ENCODE measurements at places on chromosomes 6 and 20.

DNA sequence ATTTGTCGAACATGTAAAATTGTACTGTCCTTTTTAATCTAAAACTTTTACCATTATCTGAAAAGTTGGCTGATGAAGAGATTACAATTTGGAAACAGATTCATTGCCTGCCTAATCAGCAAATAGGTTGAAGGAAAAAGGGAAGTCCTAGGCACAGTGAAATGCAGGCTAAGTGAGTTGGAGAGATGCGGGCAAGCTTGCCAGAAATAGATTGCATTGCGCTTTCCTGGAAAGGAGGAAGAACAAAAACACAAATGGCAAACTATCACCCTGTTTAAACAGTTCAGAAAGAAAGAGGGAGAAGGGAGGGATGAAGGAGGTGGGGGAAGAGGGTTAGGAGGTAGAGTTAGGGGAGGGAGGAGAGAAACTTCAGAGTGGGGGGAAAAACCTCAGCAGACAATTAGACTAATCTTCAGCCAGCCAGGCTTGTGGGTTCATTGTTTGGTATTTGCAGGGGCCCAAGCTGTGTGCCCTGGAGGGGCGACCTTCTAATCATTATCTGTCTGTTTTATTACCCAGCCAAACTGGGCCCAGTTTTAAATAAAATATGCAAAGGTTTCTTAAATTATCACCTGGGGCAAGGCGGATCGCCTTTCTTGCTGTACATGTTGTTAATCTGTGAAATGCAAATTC is 465.2 kb downstream of the TFAP2B start:
- DNase-seq, result no peak

- no peak for DNase-seq
Measured at GRCh38 chr6:44503471-44503870, 116.0 kb downstream of the CDC5L start.

GRCh38 chr6:31202259-31203166 is 32.0 kb upstream of the POU5F1 start:
- DNase-seq, result no peak

- DNase-seq, result peak; percentile 38
Measured at GRCh38 chr6:68967549-68968300, 332.6 kb downstream of the ADGRB3 start.

GRCh38 chr6:132512638-132513632 is at the start of gene STX7:
Gene STX7, minus strand, starts transcription at chr6:132513116. Its CDS starts 9,586 bp downstream, at chr6:132503530.
- peak; percentile 95 for DNase-seq

- DNase-seq, result no peak
Measured at GRCh38 chr6:4778086-4778485, 1.9 kb downstream of the CDYL start.

DNA sequence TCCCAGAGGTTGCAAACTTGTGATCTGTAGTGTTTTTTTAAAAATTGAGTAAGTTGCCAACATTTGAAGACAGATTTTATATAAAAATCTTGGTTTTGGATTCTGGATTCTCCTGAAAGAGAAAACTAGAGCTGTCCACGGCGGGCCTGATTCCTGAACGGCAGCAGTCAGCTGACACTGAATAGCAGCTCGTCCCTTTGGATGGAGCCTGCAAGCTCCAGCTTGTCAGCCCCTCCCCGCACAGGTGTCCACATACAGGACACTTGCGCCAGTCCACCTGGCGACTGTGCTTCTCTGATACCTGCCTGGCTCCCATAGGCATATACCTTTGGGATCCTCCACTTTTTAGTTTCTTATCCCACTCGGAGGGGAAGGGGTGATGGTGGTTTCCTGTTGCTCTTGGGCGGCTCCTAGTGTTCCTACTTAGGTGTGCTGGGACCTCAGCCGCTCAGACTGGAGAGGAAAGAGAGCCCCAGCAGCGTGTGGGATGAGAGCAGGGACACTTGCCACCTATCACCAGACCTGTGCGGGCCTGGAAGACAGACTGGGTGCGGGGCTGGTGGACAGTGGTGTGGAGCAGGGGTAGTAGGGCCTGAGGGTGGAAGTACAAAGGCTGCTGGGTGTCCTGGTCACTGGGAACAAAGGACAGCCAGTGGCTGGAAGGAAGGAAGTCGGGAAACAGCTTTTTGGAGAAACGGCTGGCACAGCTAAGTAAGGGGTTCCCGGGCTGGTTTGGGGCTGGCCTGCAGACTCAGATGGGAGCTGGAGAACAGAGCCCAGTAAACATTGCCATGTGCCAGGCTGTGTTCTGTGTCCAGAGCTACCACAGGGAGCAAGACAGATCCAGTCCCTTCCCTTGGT is 18.3 kb downstream of the GHRH start:
- DNase-seq, result no peak

DNA sequence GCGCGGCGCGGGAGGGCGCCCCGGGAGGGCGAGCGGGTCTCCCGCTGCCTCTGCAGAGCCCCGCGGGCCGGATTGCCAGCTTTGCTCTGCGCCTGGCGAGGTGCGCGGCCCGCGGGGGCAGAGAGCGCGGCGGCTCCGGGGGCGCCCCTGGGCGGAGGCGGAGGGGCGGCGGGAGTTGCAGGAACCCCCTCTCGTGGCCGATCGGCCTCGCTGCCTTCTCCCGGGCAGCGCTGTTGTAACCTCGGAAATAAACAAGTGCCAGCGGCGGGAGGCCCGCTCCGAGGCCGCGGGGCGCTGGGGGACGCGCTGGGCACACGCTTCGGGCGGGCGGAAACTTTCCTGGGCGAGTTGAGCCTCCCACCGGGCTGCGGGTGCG is 1.2 kb downstream of the CDH4 start:
- DNase-seq, result no peak

- no peak for DNase-seq
Measured at GRCh38 chr20:36098364-36098763, 56.2 kb upstream of the EPB41L1 start.

- DNase-seq, result no peak
Measured at GRCh38 chr6:127938701-127939100, 37.8 kb upstream of the THEMIS start.

DNA sequence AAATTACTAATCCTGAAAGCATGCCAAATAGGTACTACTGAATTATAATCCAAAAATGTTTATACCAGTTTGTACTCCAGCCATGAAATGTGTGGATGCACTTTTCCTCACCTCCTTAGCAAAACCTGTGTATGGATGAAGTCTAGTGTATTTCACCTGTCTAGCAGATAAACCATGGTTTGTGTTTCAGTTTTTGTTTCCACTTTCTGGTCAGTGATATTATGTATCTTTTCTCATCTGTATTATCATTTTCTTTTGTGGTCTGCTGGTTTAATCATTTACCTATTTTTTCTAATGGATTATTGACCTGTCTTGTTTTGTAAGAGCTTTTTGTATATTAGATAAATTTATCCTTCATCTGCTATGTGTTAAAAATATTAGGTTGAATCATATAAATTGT is 41.0 kb upstream of the TMEM217 start:
- DNase-seq, result no peak

DNA sequence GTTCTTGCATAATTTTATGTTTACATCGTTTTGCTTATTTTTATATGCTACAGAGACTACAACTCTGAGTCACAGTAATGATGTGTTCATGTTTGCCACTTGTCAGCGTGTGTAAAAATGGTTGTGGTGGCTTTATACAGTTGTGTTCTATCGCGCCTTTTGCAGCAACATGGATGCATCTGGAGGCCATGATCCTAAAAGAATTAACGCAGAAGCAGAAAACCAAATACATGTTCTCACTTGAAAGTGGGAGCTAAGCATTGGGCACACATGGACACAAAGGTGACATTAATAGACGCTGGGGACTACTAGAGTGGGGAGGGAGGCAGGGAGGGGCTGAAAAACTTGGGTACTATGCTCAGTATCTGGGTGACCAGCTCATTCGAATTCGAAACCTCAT is 996 bp upstream of the SEC23B start:
- no peak for DNase-seq

DNA sequence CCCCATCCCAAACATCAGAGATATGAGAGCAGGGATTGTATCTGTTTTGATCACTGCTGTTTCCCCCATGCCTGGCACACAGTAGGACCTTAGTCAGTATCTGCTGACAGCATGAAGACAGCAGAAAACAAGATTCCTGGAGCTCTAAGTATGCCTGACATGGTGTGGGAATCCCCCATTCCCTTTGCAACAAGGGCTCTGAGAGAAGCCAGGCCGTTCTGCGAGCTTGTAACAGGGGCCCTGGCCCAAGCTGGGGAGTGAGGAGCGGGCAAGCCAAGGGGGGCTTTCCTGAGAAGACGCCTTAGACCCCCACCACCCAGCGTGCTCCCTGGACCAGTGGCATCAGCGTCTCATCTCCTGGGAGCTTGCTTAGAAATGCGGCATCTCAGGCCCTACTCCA is 25.2 kb downstream of the PREX1 start:
- DNase-seq, result no peak

- no peak for DNase-seq
Measured at GRCh38 chr6:36907781-36908180, 22.0 kb downstream of the C6orf89 start.

DNA sequence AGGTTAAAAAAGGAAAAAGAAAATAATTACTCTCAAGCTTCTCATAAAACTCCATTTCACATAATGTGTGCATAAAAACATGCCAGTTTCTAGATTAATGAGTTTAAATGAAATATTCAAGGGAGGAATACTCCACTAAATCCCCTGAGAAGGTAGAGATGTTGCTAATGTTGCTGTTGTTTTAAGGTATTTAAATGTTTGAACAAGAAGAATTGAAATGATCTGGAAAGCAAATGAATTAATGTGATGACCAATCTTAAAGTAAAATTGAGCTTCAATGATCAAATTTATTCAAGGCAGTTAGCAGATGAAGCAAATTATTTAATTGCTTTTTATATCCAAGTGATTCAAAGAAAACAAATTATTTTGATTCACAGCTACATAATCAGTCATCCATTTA is 804.4 kb downstream of the EYS start:
- no peak for DNase-seq

- peak; percentile 71 for DNase-seq
Measured at GRCh38 chr6:26457806-26458688, at the start of gene BTN2A1. Gene BTN2A1, plus strand, starts transcription at chr6:26457955. Its CDS starts 682 bp downstream, at chr6:26458637.

DNA sequence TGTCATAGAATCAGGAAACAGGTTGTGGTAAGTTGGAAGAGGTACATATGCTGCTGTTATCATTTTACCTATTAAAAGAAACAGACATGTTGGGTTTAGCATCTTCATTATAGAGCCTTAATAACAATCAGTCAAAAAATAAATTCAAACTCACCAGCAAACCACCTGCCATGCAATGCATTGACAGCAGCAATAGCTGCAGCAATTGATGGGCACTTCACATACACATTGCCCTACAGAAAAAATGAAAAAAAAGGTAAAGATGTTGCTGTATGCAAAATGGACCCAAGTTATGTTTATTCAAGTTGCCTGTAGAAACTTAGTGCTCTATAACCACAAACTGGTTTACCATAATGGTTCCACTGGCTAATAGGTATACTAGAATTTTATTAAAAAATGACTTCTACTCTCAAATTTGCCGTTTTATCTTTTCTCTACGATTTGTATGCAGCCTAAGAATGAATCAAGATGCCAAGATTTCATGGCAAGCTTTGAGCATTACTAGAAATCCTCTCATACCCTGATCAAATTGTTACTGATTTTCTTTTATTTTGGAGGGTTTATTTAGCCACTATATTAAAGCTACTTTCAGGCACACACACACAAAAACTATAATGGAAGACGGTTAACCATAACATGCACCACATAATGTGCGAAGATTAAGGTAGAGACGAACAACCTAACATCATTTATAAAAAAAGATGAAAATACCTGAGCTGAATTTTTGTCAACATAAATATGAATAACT is 5.5 kb downstream of the ROMO1 start:
- no peak for DNase-seq

GRCh38 chr20:9632991-9633390 is 118.6 kb downstream of the LAMP5 start:
- DNase-seq, result no peak

DNA sequence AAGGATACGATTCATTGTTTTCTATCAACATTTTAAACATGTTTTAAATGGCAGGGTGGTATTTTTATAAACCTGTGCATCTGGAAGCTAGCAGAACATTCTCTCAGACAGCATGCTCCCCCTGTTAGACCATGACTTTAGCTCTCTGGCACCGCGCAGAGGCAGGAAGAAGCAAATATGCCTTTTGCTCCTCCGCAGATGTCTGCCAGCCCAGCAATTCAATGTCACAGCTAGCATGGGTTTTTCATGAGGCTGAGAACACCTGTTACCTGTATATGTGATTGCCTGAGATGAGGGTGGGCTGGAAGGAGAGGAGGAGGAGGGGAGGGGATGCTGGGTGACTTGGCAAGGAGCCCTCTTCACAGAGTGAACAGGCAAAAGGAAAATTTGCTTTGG is 6.7 kb downstream of the MTCH1 start:
- no peak for DNase-seq

GRCh38 chr20:48614593-48615274 is 213.1 kb downstream of the PREX1 start:
- no peak for DNase-seq

DNA sequence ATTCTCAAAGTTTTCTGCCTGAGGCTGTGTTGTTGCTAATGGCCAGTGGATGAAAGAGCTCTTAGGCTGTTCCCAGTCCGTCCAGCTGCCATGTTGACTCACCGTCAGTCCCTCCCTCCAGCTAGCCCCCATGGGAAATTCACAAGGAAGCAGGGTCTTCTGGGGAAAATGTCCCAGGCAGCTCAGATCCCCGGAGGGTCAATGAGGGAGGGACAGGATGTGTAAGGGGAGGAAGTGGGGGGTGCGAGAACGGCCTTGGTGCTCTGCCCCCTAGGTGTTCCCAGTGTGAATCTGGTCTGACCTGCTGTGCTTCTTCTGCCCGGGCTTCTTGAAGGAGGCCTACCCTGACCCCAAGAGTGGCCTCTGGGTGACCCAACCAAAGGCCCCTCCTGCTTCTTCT is 65.9 kb downstream of the CEBPB start:
- DNase-seq, result no peak

DNA sequence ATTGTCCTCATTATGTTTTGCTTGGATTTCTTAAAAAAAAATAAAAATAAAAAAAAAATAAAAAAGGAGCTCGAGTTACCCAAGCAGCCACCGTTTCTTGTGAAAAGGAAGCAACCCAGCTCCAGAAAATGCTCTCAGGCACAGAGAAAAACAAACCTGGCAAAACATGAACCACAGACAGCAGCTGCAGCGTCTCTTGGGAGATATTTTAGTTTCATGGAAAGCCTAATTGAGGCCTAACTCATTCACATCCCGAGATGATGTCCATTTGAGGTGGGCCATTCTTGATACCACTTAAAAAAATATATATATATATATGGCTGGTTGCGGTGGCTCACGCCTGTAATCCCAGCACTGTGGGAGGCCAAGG is 13.7 kb upstream of the MRAP2 start:
- no peak for DNase-seq

- peak; percentile 46 for DNase-seq
Measured at GRCh38 chr6:163533443-163533842, 118.9 kb downstream of the QKI start.

GRCh38 chr20:59032713-59033059 is 551 bp upstream of the ATP5F1E start:
- DNase-seq, result peak; percentile 61

- DNase-seq, result no peak
Measured at GRCh38 chr6:144127097-144127496, 23.2 kb upstream of the STX11 start.

- no peak for DNase-seq
Measured at GRCh38 chr20:23257106-23257761, 93.4 kb upstream of the NXT1 start.

Measured in HuH-7 (cell line).